ENCODE measurements at places on chromosomes 3 and 15.

- DNase-seq: no peak
Measured at GRCh38 chr3:115359536-115359935, 212.4 kb upstream of the ZBTB20 start.

GRCh38 chr3:66053550-66054094 lies 14.9 kb upstream of the MAGI1 start:
- DNase-seq: peak; percentile 30

- DNase-seq: no peak
Measured at GRCh38 chr3:39671116-39671515, 138.3 kb upstream of the MYRIP start.

- DNase-seq: no peak
Measured at GRCh38 chr3:133520286-133520685, 53.2 kb upstream of the CDV3 start.

GRCh38 chr3:24498796-24499195 lies 4.1 kb upstream of the THRB start:
- no peak for DNase-seq

DNA sequence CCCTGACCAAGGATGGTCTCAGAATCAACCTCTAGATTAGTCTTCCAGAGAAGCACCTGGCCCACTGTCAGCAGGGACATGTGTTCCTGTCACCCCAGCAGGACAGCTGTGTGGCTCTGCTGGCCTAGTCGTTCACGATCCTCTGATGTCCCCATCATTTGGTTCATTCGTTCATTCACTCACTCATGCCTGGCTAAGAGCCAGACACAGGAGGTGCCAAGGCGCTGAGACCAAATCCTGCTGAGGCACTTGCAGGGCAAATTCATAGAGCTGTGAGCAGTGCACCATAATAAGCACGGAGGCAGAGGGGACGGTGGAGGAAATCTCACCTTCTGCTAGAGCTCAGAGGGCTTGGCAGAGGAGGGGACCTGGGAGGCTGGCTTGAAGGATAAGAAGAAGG lies 49.9 kb upstream of the FGD5 start:
- no peak for DNase-seq

DNA sequence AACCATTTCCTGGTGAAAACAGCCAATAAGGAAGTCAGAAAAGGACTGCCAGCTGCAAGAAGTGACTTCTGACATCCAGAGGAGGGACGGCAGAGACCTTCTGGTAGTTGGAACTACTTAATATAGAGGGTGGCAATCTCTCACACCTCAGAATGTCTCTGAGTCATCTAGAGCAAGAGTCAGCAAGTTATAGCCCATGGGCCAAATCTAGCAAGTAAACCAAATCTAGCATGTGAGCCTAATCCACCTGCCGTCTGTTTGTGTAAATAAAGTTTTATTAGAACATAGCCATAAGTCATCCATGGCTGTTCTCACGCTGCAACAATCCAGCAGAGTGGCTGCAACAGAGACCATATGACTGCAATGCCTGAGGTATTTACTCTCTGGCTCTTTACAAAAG lies 160.5 kb upstream of the NR2E3 start:
- no peak for DNase-seq

GRCh38 chr15:69557020-69557706 lies 104.5 kb downstream of the RPLP1 start:
- DNase-seq: no peak

DNA sequence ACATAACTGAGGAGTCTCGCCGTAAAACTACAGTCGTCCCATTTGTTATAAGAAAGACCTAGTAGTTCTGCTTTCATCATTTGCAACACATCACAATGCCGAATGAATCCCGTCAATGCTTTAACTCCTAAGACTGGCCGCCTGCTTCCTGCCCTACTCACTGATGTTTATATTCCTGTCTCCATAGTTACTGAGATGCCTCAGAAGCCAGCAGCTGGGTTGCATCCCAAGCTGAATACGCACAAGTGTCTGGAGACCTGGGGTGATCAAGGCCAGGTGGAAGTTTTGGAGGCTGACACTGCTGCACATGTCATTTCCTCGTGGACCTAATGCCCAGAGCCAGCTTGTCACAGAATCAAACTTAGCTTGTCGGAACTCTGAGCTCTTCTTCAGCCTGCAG lies 95.2 kb upstream of the UBE2E1 start:
- DNase-seq: peak; percentile 47

GRCh38 chr3:48727511-48727910 lies 10.5 kb upstream of the IP6K2 start:
- DNase-seq: no peak

DNA sequence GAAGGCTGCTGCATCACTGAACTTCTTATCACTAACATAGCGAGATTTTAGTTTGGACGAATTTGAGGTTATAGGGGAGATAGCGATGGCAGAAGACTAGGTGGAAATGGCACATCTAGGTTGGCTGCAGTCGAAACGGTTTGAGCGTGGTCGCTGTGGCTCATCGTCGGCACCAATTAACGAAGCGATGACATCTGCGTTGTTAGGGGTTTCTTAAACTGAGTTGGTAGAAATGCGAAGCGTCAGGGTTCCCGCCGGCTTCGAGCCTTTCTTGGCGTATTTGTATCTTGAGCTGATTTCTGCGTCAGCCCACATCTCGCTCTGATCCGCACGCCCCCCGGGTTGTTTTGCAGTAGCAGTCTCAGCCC lies 319 bp downstream of the LNP1 start:
- DNase-seq: peak; percentile 50

GRCh38 chr15:61449186-61449702 lies 220.1 kb upstream of the RORA start:
- no peak for DNase-seq

- DNase-seq: no peak
Measured at GRCh38 chr3:21256932-21257331, 494.1 kb downstream of the ZNF385D start.

DNA sequence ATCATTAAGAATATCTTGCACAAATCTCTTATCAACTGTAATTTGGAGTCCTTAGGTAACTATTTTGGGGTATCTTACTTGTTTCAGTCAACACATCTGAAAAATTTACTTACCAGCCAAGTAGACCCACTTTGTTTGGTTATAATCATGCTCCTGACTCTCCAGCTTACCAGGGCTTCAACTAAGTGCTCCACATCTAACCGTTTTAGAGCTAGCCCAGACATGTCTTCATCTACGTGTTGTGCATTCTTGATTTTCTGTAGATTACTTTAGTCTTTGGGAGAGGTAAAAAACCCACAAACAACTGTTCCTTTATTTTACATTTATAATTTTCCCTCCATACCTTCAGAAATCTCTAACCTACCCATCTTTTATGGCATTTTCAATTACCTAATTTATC lies 17.2 kb downstream of the EAF2 start:
- DNase-seq: no peak

GRCh38 chr3:24943961-24944360 lies 449.3 kb upstream of the THRB start:
- no peak for DNase-seq

DNA sequence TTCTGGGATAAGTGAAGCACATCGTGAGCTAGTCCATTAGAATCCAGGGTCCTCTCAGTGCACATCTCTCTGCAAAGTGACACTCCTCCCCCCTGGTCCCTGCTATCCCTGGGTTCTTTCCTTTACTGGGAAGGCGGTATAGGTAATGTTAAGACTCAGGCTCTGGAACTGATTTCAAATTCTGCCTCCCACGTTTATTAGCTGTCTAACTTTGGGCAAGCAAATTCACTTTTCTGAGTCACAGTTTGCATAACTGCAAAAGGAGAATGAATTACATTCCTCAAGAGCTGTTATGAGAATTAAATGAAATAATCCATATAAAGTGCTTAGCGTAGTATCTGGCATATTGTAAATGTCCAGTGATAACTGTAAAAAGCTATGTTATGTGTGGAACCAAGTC lies 168.1 kb upstream of the LRRN1 start:
- DNase-seq: no peak

GRCh38 chr3:186042521-186043202 lies 66.2 kb downstream of the ETV5 start:
- no peak for DNase-seq

DNA sequence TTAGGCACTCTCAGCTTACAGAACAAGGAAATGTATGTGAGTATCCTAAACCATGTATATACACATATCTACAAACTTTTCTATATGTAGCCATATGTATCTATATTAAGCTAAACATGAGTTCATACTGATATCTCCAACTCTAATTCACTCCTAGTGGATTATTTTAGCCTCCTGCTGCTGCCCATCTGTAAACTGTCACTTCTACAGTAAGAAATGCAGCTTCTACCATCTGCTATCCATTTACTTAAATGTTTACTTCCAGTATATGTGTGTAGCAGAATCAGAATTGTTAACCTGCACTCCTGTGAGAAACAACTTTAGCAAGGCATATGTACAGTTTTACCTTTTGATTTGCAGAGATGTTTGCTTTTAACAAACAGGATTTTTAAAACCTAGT lies 478.5 kb upstream of the CBLB start:
- no peak for DNase-seq

DNA sequence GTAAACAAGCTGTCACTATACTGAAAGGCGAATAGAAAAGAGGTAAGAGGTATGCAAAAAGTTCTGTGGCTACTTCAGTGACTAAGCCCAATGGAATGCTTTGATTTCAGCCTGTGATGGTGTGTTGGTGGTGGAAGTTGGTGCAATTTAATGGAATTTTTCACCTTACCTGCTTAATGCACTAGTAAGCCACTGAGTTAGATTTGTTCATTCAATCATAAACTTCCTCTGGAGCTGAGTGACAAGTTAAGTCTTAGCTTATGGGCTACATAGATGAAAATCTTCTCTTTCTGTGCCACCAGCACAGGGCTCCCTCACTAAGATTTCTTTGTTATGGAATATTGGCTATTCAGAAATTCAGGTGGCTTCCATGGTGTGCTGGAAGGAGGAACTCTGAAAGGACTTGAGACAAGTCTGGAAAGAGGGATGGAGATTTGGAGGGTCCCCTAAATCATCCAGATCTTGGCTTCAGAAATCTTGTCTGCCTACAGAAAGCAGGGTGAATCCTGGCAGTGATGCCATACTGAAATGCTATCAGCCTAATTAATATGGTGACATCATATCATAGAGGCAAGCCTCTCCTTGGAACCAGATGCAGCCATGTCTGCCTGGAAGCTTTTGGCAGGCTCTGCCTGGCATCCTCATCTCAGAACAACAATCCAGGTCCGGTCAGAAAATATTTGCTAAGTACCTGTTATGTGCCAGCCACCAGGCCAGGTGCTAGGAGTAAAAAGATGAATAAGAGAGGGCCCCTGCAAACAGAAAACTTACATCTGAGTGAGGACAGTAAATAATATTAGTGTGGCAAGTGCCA lies 8.1 kb upstream of the GAP43 start:
- no peak for DNase-seq

DNA sequence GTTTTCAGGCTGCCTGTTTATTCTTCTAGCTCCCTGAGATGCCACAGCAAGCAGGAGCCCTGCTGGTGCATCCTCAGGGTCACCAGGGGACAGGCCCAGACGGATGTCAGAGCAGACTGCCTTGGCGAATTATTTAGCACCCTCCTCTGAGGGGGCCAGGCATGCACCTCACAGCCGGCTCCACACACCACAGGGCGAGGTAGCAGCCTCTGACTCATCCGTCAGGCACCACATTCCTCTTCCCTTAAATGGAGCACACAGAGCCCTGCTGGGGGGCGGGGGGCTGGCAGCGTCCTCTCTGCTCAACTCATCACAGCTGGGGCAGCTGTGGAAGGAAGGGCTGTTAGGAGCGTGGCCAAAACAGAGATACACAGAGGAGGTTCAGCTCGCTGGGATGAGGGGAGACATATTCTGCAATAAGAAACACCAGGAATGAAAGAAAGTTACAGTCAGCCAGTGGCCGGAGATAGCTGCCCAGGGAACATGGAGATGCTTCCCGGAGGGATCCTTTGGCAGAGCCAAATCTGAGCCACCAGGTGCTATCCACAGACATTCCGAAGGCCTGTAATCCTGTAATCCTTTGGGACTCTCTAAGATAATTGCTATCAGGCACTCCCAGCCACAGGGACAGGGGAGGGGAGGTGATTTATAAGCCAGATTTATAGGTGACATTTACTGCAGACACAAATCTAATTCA lies 13.9 kb upstream of the PRICKLE2 start:
- DNase-seq: peak; percentile 84

GRCh38 chr3:155184011-155184410 lies 103.9 kb downstream of the MME start:
- no peak for DNase-seq

DNA sequence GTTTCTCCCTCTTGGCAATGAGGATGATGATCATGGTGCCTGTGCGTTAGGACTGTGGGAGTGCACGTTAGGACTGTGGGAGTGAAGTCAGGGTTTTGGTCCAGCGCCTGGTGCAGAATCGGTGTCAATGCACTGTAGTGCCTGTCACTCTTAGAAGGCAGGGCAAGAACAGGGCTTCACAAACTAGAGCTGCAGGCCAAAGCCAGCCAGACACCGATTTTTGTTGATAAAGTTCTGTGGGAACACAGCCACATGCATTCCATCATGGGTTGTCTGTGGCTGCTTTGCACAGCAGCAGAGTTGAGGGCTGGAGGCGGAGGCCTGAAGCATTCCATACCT lies 32.6 kb upstream of the NR2C2 start:
- no peak for DNase-seq

DNA sequence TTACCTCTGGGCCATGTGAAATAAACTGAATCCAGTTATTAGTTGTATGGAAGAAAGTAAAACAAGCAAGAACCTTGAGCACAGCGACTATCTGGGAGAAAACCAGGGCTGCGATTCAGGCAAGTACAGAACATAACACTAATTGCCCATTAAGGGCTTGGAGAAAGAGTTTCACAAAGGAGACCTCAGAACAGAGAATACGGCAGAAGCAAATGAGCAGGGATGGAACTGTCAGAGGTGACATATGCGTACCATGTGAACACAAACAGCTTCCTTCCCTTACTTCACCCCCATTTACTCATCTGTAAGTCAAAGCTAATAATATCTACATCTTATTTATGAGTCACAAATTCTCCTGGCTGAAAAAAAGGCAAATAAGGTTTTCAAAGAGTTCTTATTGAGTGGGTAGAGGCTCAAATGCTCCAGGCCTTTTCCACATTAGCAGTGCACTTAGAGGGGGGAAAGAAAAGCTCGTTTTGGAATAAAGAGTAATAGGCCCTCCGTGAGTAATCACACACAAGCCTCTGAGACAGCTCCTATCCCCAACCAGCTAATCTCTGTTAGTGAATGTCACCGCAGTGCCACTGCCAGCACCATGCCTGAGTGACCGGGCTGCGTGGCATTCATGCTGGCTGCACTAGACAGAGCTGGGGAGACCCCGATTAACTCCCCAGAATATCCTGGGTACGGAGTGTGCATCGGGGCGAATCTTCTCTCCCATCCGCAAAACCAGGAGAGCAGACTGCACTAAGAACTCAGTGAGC lies 2.6 kb downstream of the PCSK6 start:
- DNase-seq: no peak

GRCh38 chr15:49934487-49934886 lies 184.5 kb downstream of the ATP8B4 start:
- DNase-seq: no peak

GRCh38 chr3:171419457-171419856 lies 40.7 kb downstream of the TNIK start:
- DNase-seq: peak; percentile 23

DNA sequence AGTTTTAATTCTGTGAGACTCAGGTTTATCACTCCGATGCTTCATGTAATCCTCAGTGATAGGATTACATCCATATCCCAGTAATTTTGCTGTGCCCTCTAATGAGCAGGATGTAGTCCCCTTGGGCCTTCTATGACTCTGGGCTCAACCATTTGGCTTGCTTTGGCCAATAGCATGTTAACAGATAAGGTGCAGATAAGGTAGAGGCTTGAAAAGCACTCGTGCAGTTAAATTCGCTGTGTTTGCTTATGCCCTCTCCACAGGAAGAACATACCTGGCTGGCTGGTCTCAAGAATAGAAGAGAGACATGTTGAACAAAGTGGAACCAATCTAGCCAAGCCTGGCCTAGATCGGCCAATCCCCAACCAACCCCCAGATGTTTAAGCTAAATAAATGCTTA lies 20.1 kb downstream of the CCDC13 start:
- no peak for DNase-seq

Measured in left cardiac atrium (tissue), 4 donors.